Large intestine (tissue), 12 donors: ENCODE measurements at places on chromosomes 12 and 14. TPM values are rescaled to one million over a fixed set of nuclear protein-coding genes. Genes with fewer than 3 reads are reported as not detected.

DNA sequence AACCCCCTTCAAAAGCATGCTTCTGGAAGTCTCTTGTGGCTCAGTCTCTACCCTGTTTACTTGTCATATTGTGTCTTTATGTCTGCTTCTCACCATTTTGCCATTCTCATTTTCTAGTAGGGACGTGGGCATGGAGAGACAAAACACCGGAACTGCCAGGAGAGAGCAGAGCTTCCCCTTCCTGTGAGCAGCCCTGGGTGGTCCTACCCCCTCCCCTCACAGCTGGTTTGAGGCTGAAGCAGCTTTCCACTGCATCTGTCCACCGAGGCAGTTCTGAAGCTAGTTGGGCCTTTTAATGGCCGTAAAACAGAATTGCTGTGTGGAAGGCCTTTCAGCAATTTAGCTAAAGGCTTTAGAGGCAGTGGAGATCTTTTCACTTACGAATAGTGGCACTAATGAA lies 77.0 kb downstream of the PELI2 start:
- no peak for DNase-seq

Gene PFKM
- 41.9 TPM for polyA plus RNA-seq

DNA sequence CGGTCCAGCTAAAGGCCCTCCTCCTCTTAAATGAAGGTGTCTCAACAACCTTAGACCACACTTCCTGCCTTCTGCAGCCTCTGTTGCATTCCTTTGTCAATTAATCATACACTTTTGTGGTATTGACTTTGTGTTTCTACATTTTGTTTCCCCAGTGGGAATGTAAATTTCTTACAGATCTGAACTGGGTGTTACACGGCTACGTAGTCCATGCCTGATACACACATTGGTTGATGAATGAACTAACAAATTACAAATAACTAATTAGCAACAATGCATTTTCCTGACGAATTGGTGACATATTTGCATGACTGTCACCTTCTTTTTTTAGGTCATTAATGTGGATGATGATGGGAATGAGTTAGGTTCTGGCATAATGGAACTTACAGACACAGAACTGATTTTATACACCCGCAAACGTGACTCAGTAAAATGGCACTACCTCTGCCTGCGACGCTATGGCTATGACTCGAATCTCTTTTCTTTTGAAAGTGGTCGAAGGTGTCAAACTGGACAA lies 15.2 kb upstream of the CCT2 start:
- no peak for DNase-seq

- DNase-seq: no peak
Measured at GRCh38 chr12:107330831-107331431, 237.6 kb upstream of the CRY1 start.

- DNase-seq: no peak
Measured at GRCh38 chr14:54444681-54445080, 3.5 kb upstream of the CNIH1 start.

- DNase-seq: no peak
Measured at GRCh38 chr14:77892381-77892871, 92.5 kb downstream of the ADCK1 start.
